NCI-H187 treated with DMSO at 0.1 percent for 48 hours (cell line): ENCODE measurements at places on chromosomes 12 and 14.

DNA sequence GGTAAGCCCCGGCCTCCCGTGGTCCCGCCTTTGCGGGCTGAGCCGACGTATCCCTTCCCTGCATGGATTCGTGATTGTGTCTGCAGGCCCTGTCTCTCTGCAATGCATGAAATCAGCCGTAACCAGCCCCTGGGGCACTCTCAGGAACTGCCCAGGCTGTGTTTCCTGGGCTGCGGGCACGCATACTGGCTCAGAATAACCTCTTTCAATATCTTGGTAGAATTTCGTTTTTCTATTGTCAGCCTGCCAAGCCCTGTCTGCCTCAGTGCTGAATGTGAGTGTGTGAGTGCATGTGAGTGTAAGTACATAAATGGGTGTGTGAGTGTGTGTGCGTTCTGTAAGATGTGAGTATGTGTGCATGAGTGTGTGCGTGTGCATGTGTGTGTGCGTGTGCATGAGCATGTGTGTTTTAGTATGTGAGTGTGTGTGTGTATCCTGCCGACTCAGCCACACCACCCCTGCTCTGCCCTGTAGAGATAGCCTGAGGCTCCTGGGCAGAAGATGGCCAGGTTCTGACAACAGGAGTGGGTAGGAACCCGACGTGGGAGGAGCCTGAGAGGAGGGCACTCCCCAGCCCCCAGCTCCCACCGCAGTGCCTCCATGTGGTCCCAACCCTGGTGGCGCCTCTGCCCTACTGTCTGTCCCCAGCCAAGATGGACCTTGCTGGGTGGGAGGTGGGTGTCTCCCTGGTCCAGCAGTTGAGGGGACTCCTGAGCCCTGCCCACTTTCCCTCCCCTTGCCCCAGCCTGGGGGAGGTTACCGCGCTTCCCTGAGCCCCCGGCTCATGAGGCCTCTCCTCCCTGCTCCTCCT is 268.8 kb downstream of the ADGRD1 start:
- no peak for DNase-seq

- no peak for DNase-seq
Observed at GRCh38 chr12:14665354-14666348, 30.7 kb downstream of the GUCY2C start.

- no peak for DNase-seq
Observed at GRCh38 chr12:5185435-5186069, 141.9 kb downstream of the KCNA5 start.

GRCh38 chr14:80850197-80850814 is 91.2 kb downstream of the CEP128 start:
- no peak for DNase-seq

- no peak for DNase-seq
Observed at GRCh38 chr14:99763527-99764221, 29.5 kb upstream of the EML1 start.

DNA sequence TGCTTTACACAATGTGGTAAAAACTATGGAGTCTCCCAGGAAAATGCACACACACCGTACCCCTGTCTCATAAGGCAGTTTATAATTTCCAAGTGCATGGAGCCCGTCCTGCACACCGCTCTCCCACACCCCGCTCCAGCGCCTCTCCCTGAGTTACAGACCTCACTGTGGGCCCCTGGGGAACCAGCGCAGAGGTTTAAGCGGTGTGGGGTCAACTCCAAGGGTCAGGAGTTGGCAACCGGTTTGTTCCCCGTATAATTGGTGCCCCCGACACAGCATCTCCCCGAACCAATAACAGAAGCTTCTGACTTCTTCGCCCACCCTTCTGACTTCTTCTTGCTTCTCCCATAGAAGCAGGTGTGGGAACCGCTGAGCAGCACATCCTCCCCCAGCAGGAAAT is 58.4 kb upstream of the DDX11 start:
- DNase-seq, result no peak

GRCh38 chr12:38911611-38912010 is 6.2 kb upstream of the CPNE8 start:
- no peak for DNase-seq

DNA sequence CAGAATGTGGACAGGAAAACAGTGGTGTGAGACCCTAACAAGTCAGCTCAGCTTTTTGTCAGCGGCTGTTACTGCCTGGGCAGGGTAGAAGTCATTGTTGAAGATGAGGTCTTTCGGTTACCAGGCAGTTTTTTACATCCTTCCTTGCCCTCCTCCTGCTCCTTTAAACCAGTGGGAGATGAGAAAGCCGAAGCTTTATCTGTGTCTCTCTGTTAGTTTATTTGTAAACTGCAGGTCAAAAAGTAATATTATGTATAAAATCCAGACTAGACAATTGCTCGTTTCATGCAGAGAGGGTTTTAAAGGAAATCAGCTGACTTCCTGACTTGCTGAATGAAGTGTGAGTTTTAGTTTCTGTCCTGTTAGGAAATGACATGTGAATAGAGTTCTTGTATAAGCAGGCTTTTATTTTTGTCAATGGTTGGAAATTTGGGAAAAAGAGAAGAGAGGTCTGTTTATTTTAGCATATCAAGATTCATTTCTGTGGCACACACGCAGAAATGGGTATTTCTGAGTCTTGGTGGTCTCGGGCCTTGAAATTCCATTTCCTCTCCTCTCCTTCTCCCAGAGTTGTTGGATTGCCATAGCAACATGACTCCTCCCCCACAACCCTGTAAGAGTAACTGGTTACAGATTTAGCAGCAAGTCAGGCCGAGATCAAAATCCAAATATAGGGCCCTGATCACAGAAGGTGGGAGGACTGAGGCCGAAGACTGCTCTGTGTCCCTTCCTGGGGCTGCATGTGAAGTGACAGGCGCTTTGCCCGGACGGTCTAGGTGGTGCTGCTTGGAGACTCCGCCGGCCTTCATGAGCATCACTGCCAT is 60.8 kb downstream of the SAMD4A start:
- no peak for DNase-seq

DNA sequence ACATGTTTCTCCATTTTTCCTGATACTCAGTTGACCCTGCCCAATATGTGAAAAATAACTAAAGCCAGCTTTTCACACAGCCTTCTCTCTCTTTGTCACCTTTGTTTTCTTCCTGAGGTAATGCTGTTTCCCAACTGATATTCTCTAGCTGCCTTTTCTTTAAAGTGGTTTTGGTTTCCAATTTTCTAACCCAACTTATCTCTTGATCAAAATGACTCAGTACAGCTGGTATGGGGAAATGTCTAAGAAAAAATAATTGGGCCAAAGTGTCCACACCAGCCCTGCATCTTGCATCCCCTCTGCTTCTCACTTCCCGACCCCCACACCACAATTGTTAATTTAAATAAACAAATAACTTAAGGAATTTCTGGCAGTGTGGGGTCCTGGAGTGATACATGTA is 193.8 kb downstream of the SYT1 start:
- no peak for DNase-seq

DNA sequence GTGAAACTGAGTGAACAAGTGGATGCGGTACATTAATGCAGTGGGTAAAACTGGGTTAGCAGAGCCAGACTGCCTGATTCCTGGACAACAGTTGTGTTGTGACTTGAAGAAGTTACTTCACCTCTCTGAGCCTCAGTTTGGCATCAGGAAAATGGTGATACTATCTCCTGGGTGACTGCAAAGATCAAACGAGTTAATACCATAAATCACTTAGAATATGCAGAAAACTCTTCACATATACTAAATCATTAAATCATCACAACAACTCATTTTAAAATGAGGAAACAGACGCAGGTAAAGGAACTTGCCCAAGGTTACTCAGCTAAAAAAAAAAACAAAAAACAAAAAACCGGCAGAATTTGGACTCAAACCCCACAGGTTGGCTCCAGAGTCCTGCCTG is 811 bp downstream of the MTERF2 start:
- no peak for DNase-seq

GRCh38 chr14:61474701-61475100 is 153.3 kb downstream of the PRKCH start:
- no peak for DNase-seq

DNA sequence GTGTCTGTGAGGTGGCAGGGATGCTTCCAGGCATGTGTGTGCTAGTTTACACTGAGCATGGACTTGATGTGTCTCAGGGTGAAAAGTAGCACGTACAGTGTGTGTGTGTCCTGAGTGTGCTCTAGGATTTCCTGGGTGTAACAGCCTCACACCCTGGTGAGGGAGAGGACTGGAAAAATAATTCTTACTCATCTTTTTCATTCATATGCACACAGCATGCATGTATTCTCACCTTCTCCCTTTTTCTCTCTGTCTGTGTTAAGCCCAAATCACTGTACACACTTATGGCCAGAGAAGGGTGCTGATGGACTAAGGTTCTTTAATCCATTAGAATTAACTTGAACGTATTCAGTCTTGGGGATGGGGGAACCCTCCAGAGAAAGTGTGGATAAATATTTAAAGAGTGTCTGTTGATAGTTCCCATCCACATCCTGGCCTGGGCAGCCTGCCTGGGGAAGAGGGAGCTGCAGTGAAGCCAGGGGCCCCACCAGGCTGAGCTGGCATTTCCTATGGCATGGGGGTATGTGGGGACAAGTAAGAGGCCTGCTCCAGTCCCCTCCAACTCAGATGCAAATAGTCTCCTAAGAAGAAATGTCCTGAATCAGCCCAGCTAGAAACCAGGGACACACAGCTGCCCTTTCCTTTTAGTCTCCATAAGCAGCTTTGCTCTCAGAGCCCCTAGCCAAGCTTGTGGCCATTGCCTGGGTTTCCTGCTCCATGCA is 1.1 kb upstream of the HOXC8 start:
- DNase-seq, result no peak

- no peak for DNase-seq
Observed at GRCh38 chr12:15307079-15307478, 15.2 kb upstream of the PTPRO start.

- DNase-seq, result no peak
Observed at GRCh38 chr12:119686776-119687175, 18.8 kb downstream of the PRKAB1 start.

DNA sequence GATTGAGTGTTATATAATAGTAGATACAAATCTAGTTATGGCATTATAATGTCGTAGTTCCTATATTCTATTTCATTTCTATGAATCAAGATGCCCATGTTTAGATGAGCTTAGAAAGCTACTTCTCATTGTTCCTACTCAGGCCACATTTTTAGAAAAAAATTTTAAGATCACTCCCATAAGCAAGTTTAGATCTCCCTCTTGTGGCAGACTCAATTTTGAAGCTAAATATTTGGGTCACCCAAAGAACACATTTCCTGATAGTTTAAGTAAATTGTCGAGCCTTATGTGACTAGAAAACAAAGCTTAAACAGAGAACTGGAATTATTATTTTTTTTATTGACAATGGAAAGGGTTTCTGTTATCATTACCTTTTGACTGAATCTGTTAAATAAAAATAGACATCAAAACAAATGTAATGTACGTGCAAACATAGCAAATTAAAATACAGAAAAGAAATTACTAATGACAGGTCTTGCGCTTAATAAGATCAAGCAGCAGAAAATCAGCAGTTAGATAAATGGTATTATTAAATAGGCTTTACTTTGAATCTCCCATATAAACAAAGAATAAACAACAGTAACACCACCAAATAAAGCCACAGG is 180.2 kb downstream of the ACSS3 start:
- no peak for DNase-seq

- DNase-seq, result no peak
Observed at GRCh38 chr12:116563262-116563661, 4.1 kb downstream of the MAP1LC3B2 start.

GRCh38 chr12:94650143-94651056 is at the start of gene TMCC3:
Gene TMCC3 (minus strand): TSS chr12:94650557. CDS start chr12:94650430, 127 bp downstream.
- no peak for DNase-seq

GRCh38 chr12:47751561-47751960 is 7.1 kb downstream of the RAPGEF3 start:
- no peak for DNase-seq

GRCh38 chr12:24997970-24998582 is 49.2 kb upstream of the BCAT1 start:
- no peak for DNase-seq

- no peak for DNase-seq
Observed at GRCh38 chr12:2320841-2321240, 268.1 kb downstream of the CACNA1C start.

GRCh38 chr14:74309125-74310022 is 6.6 kb upstream of the ABCD4 start:
- no peak for DNase-seq

GRCh38 chr14:50225067-50225973 is 6.1 kb downstream of the SOS2 start:
- no peak for DNase-seq

DNA sequence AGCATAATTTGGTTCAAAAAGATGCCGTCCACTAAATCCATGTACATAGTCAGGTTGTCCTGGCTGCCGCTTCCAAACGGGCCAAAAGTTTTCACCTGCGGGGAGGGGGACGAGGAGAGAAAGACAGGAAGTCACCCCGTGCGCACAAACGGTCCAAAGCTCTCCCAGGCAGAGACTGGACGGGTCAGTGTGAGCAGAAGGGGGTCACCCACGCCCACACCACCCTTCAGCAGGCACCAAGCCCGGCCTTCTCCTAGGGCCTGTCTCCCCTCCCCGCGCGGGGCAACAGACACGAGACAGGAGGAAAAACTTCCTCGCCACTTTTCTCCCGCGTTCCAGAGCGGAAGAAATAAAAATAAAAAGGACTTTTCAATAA is 888 bp downstream of the CCDC88C start:
- no peak for DNase-seq

DNA sequence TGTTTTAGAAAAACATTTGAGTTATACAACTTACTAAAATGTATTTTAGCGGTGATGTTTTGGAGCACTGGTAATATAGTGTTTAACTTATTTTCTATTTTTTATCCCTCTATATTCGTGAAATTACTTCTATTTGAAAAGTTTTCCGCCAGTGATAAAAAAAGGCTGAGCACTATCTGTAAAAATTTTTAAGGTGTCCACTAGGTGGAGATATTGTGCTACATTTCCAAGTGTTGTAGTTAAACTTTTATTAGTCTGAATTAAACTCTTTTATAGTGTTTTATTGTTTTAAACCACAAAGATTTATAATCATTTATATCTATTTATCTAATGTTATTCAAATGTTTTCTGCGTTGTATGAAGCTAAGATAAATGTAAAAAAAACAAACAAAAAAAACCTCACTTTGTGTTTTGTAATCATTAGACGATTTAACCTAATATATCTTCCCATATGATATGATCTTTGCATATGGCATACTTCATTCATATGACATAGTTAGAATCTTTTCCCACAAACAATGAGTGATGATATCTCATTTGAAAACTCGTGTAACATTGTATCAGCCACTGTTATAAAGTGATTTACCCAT is 11.8 kb downstream of the ALG10B start:
- no peak for DNase-seq

- DNase-seq, result no peak
Observed at GRCh38 chr12:20868277-20868676, 57.8 kb downstream of the SLCO1B3 start.

- DNase-seq, result no peak
Observed at GRCh38 chr12:19277711-19278110, 148.2 kb downstream of the PLEKHA5 start.

GRCh38 chr14:64935508-64935907 is 7.0 kb downstream of the GPX2 start:
- no peak for DNase-seq
